ENCODE measurements at places on chromosomes 2 and 18. TPM values are rescaled to one million over a fixed set of nuclear protein-coding genes. Genes with fewer than 3 reads are reported as not detected.

The PPM1G gene
- total RNA-seq: 42.8 TPM

The TTR gene
- total RNA-seq: not detected

The SH2D6 gene
- total RNA-seq: not detected

The SNORC gene
- under 0.01 TPM for total RNA-seq

The ABCG8 gene
- total RNA-seq: under 0.01 TPM

The STEAP3 gene
- total RNA-seq: 8.9 TPM

The MBOAT2 gene
- 54.3 TPM for total RNA-seq

The MBP gene
- total RNA-seq: 22.4 TPM

The RELCH gene
- total RNA-seq: 30.3 TPM

The TGIF1 gene
- 55.3 TPM for total RNA-seq

The OBSL1 gene
- 87.2 TPM for total RNA-seq

The SLC40A1 gene
- 97.6 TPM for total RNA-seq

The PLGLB2 gene
- total RNA-seq: 2.1 TPM

The NCKAP5 gene
- 5.7 TPM for total RNA-seq

The EVX2 gene
- total RNA-seq: under 0.01 TPM

The TMEM37 gene
- 2.1 TPM for total RNA-seq

The RESP18 gene
- not detected for total RNA-seq

The GKN2 gene
- not detected for total RNA-seq

The LOXL3 gene
- total RNA-seq: 8.4 TPM

The GPAT2 gene
- total RNA-seq: 7.8 TPM

The CPO gene
- total RNA-seq: not detected

The PSMA8 gene
- total RNA-seq: not detected

The RFX8 gene
- total RNA-seq: under 0.01 TPM

The STARD6 gene
- not detected for total RNA-seq

The SLC9A2 gene
- 2.1 TPM for total RNA-seq

The CRYBA2 gene
- not detected for total RNA-seq

The RPE gene
- total RNA-seq: 29.7 TPM

The HOXD12 gene
- not detected for total RNA-seq

The PPP1R1C gene
- 1.6 TPM for total RNA-seq

The ALK gene
- total RNA-seq: 0.52 TPM

The SLC11A1 gene
- 1.0 TPM for total RNA-seq

The ALKAL2 gene
- not detected for total RNA-seq

The RPRD1A gene
- 35.0 TPM for total RNA-seq

The VAPA gene
- total RNA-seq: 127 TPM

The EIF2AK3 gene
- 24.0 TPM for total RNA-seq
